SHP77 treated with DMSO at 0.1 percent for 48 hours (cell line): ENCODE measurements at places on chromosomes 7 and 10.

DNA sequence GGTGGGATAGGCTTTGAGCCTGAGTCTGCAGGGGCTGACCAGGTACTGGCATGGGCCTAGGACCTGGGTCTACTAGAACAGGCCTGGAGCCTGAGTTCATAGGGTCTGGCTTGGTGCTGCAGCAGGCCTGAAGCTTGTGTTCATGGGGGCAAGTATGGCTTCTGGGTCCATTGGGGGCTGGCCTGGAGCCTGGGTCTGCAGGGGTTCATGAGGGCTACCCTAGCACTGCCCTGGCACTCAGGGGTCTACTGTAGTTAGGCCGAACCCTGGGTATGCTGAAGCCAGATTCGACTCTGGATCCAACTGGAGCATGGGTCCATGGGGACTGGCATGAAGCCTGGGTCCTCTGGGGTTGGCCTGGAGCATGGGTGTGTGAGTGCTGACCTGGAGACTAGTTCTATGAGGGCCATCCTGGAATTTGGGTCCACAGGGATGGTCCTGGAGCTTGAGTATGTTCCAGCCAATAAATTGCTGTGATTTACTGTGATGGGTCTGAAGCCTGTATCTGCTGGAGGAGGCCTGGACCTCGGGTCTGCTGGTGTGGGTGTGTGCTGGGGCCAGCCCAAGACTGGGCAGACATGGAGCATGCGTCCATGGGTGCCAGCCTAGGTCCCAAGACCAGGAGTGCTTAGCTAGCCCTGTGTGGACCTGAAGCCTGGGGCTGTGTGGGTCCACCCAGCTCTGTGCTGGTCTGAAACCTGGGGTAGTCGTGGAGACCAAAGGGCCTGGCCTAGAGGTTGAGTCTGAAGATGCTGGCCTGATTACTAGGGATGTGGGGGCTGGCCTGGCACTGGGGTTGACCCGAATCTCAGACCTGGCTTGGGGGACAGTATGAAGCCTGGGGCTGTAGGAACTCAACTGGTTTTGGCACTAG is 235.5 kb downstream of the NXPH1 start:
- no peak for DNase-seq

- DNase-seq, result no peak
Observed at GRCh38 chr10:68462536-68462935, 9.2 kb downstream of the DNA2 start.

DNA sequence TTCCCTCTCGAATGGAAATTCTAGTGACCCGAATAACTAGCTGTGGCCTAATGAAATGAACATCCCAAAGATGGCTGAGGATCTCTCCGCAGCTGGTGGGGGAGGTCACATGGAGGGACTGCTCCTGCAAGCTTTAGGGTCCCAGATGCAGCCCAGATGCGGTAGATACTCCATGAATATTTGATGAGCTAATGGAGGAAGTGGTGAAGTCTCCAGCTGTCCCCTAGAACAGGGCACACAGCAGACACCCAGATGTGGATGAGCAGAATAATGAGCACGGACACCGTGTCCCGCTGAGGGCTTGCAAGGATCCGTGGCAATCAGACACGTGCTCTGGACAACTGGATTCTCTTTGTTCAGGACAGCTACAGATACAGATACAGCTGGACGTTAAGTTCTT is 59.2 kb downstream of the DENND2A start:
- DNase-seq, result no peak

DNA sequence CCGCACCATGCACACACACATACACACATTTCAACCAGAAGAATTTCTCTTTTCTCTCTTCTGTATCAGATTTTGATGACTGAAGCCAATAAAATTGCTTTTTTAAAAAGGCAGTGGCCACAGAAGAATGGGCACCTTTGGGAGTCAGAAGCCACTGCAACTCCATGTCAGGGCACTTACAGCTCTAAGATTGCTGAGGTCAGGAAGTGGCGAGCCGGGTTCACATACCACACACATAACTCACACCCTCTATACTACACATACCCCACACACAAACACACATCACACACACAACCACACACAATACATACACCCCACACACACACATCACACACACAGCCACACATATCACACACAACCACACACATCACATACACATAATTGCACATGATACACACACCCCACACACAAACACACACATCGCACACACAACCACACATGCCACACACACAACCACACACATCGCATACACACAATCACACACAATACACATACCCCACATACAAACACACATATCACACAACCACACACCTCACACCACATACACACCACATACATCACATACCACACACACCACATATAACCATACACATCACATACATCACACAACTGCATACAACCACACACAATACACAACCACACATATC is 31.2 kb downstream of the GPRIN2 start:
- DNase-seq, result no peak

DNA sequence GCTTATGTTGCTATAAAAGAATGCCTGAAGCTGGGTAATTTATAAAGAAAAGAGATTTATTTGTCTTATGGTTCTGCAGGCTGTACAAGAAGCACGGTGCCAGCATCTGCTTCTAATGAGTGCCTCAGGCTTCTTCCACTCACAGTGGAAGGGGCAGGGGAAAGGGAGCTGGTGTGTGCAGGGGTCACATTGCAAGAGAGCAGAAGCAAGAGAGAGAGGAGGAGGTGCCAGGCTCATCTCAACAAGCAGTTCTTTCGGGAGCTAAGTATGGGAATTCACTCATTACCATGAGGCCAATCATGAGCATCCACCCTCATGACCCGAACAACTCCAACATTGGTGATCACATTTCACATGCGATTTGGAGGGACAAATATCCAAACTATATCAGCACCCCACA is 17.2 kb upstream of the SLK start:
- DNase-seq, result no peak

DNA sequence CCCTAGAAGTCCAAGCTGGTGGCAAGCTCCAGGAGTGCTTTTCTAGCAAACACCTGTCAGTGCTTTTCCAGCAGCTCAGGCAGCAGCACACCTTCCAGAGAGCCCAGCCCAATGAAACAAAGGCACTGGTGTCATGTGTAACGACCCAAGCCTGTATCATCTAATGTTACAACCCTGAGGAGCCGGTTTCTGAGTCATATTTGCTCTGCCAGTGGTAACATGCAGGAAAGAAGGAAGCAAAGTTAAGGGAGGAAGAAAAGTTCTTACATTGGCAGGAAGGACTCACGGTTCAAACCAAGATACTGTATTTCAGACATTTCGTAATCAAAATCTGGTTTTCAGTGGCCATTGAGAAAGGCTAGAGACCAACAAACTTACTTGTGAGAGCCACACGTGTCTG is at the start of gene ANKRD22:
Gene ANKRD22, minus strand, starts transcription at position 139 of the 400 bp plus-strand sequence. CDS start 237 bp downstream, outside the sequence.
- no peak for DNase-seq

GRCh38 chr7:152624228-152624627 is 51.7 kb downstream of the XRCC2 start:
- DNase-seq, result no peak

DNA sequence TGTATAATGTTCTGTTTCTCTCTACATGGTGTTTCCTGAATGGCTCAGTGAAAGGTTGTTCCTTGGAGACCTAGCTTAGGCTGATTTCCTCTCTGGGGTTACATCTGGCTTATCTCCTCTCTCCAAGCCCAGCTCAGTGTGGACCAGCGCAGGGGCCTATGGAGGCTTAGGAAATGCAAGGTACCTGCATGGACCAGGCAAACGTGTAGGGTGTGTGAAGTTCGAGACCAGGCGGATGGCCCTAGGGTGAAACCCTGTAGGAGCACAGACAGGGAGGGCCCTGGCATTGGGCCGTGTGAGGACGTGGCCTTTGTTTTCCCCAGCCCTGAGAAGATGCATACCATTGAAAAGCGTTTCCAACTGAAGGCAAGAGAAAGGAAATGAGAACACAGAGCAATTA is 59.0 kb downstream of the DOCK1 start:
- no peak for DNase-seq

DNA sequence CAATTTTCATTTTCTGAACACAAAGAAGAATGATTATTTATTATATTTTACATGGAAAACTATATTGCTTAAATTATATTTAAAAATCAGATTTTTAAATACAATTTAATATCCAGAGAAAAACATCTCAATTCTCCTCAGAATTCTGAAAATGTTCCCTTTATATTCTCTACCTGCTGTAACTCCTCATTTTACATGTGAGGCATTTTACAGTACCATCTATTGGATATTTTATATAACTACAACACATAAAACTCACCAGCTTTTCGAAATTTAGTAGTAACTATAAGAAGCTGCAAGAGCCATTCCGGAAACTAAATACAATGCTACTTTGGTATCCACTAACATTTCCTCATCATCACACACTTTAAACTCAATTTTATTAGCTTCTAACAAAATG is 264.6 kb downstream of the DGKB start:
- no peak for DNase-seq

GRCh38 chr7:141366091-141366621 is 185.1 kb upstream of the AGK start:
- no peak for DNase-seq

DNA sequence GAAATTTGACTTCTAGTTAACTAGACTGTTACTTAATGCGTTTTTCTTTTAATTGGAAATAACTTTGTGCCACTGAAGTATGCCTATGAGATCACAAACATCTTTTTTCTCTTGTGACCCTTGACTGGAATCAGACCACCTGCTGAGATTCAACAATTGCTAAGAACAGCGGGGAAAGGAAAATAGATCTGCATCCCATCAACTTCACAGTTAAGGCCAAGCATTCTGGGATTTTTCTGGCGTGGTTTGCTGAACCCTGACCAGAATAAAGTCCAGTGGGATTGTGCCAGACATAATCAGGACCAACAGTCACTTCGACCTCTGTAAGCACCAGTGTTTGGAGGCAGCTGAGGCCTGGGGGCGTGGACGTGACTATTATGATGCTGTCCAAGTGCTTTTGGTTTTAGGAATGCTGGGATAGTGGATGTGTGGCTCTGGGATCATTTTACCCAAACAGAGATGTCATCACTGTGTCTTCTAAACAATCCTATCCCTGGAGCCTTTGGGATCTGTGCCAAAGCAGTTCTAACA is 373.3 kb upstream of the PRKCQ start:
- no peak for DNase-seq

- DNase-seq, result no peak
Observed at GRCh38 chr10:36092116-36092515, 450.0 kb upstream of the FZD8 start.

DNA sequence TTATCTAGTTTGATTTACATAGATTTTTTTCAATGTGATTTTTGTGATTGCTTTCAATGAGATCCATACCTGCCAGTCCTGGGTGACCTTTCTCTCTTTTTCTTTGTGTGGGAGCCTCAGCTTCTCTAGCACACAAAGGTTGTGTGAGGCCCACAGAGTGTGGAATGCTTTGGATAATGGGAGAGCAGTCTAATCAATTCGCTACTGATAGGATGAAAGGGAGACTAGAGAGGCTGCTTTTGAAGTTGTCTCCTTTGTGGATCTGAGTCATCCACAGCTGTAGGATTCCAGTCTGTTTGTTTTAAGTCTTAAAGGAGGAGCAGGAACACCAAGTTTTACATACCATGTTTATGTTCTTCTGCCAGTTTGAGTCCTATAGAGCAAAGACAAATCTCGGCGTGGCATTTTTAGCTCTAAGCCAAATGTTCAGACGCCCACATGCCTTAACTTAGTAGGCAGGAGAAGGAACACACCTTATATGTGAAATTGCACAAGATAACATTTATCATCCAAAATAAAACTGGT is 330.0 kb downstream of the ARL4A start:
- no peak for DNase-seq

- no peak for DNase-seq
Observed at GRCh38 chr10:132308587-132309470, 1.1 kb upstream of the STK32C start.

- DNase-seq, result no peak
Observed at GRCh38 chr10:110504111-110504735, 6.5 kb downstream of the DUSP5 start.

DNA sequence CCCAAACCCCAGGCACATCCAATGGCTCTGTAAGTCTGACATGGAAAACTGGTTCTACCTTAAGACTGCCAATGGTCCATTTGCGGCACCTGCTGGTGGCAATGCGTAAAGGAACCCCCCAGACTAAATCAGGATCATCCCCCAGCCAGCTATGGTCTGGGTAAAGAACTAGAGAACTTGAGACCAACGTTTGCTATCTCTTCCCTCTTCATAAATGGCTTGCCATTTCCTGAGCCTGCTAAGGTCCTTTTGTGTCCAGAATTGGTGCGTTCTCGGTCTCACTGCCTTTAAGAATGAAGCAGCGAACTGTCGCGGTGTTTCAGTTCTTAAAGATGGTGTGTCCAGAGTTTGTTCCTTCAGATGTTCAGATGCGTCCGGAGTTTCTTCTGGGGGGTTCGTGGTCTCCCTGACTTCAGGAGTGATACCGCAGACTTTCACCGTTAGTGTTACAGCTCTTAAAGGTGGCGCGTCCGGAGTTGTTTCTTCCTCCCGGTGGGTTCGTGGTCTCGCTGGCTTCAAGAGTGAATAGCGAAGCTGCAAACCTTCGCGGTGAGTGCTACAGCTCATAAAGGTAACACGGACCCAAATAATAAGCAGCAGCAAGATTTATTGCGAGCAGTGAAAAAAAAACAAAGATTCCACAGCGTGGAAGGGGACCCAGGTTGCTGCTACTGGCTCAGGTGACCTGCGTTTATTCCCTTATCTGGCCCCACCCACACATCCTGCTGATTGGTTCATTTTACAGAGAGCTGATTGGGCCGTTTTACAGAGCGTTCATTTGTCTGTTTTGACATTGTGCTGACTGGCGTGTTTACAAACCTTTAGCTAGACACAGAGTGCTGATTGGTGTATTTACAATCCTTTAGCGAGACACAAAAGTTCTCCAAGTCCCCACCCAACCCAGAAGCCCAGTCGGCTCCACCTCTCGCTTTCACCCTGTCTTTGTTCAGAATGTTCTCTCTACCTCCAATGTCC is 95.4 kb downstream of the ELMO1 start:
- no peak for DNase-seq

DNA sequence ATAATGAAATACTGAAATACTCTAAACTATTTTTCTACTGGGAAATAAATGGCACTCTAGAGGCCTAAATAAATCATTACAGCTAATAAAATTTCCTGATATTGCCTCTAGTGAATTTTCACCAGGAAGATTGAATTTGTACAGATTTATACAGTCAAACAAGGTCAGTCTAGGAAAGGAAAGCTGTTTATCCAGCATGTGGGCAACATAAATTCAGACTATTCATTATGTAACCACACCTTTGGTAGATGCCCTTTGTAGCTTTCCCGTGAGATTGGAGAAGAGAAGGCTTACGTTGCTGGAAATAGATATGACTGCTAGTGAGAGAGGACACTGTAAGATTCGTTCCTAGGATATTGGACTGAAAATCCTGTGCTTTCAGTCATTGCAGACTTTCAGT is 35.2 kb upstream of the PNLIP start:
- DNase-seq, result no peak

DNA sequence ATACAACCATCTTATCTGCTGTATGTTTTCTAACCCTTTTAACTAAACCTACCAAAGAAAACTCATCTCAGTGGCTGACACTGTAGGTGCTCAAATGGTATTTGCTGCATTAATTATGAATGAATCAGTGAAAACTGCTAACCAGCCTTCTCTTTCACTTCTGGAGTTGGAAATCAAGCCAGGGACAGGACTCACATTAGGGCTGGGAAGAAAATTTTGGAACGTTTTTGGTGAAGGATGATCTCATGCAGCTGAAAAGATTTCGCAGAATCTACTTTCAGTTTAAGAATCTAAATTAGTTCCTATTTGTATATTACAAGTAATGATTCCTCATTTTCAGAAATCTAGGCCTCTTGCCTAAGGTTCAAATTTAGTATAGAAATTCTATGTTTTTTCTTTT is 12.9 kb downstream of the MTPN start:
- no peak for DNase-seq
